ENCODE measurements at places on chromosomes 12 and 14.
A peak's percentile ranks its signal among the peaks of the same experiment; 100 is the strongest.

DNA sequence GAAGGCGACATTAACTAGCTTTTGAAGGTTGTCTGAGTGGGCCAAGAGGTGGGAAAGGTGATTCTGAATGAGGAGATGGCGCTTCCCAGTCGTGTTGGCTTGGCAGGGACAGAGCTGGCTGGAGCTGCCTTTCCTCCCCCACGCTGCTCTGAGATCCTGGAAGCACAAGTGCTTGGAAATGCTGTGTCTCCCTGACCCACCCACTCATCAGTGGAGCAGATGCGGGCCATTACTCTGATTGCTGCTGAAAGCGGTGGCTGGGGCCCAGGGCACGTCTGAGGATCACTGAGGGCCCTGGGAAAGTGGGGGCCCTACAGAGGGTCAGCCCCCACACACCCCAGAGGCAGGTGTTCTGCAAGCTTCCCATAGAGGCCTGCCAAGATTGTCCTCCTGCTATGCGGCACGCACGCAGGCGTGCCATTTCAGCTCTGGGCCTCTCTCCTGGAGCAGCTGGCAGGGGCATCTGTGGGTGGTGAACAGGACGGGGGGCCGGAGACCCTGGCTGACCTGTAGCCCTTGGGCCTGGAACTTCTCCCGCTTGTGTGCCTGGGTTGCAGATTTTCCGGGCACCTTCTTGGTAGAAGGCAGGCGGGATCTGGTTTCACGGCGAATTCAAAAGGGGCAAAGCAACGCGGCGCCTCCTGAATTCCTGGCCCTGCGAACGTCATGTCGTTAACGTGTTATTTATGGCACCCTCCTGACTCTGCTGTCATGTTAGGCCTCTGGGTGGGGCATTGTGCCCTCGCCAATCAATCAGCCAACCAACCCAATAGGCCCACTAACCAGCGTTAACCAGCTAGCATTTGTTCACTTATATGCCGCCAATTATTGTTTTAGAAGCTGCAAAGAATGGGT, 133.8 kb upstream of the TBX3 start:
- DNase-seq, result no peak

DNA sequence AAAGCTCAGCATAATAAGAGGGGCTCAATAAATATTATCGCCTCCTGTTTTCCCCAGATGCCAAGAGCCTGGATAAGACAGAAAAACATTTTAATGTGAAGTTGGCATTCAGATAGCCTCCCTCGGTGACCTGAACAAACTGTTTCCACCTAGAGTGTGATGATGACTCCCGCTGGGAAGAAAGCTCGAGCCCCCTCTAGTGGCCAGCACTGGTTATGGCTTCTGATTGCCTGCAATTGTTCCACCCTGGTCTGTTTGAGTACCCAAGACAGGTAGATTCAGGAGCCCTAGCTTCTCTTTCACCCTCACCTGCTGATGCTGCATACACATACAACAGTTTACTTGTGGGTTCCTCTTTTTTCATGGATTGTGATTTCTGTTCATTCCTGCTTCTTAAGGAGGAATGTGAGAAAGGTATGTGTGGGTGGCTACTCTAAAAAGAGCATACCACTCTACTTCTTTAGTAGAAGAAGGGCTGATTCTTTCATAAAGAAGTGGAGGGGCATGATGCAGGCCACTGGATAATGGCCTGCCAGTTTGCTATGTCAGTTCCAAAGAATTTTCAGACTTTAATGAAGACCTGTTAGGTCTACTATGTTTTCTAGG, 6.4 kb downstream of the ERG28 start:
- no peak for DNase-seq

- DNase-seq, result peak; percentile 74
Measured at GRCh38 chr14:70907996-70908934, 1.0 kb downstream of the PCNX1 start.

GRCh38 chr12:93904124-93904523, 226.9 kb downstream of the CRADD start:
- DNase-seq, result no peak

- no peak for DNase-seq
Measured at GRCh38 chr12:68750506-68750905, 4.5 kb downstream of the SLC35E3 start.

GRCh38 chr12:2691345-2692071, 103.3 kb upstream of the FKBP4 start:
- no peak for DNase-seq

DNA sequence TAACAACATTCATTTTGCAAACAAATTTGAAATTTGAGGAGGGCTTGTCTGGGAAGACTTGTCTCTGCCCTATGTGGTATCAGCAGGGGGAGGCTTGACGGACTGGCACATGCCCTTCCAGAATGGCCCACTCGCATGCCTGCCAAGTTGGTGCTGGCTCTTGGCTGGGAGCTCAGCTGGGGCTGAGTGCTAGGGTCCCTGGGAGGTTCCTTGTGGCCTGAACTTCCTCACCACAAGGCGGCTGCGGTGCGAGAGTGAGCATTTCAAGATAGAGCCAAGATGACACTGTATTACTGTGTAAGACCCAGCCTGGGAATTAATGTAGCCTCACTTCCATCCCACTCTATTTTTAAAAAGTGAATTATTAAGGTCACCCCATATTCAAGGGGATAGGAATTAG, 271.6 kb upstream of the PLEKHG7 start:
- DNase-seq, result no peak

DNA sequence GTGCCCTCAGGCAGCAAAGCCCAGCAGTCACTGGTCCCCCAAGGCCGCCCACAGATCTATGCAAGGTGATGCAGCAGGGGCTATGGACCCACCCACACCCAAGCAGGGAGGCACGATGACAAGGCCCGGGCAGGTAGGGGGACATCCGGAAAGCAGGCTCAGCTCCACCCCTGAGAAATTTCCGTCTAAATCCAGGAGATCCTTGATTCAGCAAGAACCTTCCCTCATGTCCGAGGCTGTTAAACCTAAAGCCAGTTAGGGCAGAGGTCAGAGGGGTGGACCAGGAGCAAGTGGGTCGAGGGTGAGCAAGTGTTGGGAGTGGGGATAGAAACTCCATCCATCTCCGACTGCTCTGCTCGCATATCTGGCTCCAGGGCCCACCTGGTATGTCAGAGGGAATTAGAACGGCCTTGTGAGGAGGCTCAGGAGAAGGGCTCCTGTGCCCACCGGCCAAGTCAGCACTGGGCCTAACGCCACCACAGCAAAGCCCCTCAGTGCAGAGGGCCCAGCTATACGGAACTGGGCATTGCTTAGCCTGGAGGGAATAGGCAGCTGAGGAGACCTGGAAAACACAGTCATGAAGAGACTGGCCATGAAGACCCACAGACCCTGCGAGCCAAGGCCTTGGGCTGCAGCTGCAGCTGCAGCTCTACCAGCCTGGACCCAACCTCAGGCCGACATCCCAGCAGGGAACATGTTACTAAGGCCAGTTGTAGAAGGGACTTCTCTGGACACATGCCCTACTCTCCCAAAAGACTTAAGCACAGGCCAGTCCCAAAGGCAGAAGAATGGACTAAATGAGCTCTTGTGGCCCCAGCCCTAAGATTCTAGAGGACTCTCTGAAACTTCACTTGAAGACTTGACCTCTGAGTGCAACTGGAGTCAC, 34.3 kb downstream of the DAD1 start:
- DNase-seq, result no peak

DNA sequence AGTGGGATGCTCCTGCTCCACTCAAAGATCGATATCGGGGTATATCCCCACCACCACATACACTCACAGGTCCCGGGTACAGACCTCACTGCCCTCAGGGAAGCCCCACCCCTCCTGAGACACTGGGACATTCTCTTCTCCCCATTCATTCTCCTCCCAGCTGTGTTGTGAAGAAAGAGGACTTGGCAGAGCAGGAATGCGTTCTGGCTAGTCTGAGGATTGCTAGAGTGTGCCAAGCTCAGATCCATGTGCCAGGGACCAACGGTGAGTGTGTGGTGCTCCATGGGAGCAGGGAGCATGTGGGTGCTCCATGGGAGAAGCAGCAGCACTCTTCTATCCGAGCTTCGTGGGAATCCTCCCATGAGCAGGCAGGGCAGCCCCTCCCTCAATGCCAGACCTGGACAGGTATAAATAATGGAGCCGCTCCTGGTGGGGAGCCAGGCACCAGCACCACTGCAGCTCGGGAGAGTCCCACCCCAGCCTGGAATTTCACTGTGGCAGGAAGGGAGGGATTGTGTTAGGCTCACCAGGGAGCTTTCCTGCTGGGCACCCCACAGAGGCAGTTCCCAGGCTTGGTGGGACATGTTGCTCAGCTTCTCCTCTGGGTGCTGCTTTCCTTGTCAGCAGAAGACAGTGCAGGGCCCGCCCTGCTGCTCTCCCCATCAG, 2.3 kb upstream of the KRT5 start:
- DNase-seq, result peak; percentile 75

DNA sequence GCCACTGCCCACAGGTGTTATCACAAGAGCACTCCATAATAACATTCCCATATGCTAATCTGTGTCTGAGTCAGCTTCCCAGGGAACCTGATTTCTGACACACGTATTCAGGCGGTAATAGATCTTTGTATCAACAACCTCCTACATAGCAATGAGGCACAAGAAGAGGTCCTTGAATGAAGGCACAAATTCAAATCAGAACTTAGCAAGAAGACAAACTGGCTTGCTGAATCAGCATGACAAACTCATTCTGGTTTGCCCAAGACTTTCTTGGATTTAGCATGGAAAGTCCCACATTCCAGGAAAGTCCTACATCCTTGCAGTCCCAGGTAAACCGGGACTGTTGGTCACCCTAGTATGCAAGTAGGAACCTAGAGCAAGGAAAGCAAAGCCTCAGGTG, 33.9 kb upstream of the RNU6-7 start:
- no peak for DNase-seq

DNA sequence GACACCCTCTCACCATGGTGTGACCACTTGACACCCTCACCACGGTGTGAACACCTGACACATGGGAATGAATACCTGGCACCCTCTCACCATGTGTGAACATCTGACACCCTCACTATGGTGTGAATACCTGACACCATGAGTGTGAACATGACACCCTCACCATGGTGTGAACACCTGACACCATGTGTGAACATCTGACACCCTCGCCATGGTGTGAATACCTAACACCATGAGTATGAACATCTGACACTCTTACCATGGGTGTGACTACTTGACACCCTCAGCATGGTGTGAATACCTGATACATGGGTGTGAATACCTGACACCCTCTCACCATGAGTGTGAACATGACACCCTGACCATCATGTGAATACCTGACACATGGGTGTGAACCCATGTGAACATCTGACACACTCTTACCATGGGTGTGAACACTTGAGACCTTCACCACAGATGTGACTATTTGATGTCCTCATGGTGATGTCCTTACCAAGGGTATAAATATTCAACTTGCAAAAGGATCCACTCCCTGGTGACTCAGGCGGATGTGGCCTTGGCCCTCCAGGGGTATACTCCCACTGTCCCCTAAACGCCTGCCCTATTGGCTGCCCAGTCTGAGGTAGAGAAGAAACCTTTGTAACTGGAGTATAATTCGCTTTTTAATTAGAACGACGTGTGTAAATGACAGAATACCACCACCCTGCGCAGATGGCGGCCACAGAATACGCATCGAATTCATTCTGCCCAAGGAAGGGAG, 29.1 kb downstream of the RFLNA start:
- DNase-seq, result no peak

DNA sequence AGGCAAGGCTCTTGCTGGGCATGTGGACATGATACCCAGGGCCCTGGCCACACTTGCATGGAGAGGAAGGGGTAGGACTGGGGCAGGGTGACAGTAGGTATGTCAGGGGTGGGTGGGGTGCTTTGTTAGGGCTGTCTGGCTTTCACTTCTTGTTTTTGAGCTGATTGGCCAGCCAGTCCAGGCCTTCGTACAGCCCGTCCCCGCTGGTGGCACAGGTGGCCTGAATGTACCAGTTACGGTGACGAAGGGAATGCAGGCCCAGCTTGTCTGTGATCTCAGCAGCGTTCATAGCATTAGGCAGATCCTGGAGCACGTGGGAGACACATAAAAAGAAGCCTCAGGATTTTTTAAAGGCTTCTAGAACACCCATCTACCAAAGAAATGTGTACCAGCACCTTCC, 13.5 kb upstream of the FKBP11 start:
- DNase-seq, result no peak

- no peak for DNase-seq
Measured at GRCh38 chr12:93682846-93683261, 5.7 kb downstream of the CRADD start.

DNA sequence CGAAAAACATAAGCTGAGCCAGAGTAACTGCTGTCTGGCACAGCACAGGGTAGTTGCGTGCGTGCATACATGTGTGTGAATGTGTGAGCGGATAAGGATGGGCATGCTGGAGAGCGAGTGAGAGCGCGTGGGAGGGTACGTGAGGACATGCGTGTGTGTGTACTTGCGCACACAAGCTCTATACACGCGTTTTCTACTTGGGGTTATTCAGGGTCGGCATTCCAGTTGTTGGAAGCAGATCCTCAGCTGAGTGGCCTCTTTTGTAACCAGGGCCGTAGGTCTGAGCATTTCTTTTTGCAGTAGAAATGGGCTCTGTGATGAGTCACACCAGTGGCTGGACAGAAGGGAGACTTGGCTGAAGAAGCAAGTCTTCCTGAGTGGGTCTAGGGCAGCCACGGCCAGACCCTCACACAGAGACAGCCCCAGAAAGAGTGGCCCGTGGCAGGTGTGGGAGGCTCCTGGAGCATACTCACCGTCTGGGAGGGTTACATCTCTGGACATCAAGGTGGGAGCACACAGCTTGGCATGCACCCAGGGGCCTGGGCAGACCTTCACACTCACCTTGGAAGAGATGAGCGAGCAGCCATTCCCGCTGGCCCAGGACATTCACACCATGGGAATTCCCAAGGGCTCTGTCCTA, 78.0 kb downstream of the LRRC74A start:
- no peak for DNase-seq

GRCh38 chr14:23445773-23446172, 10.3 kb upstream of the MYH7 start:
- DNase-seq, result no peak

- DNase-seq, result no peak
Measured at GRCh38 chr14:51419685-51420084, 179.6 kb downstream of the TMX1 start.

- DNase-seq, result no peak
Measured at GRCh38 chr12:7060353-7060954, at the start of gene C1S. Gene C1S (plus strand): TSS chr12:7060718. CDS start chr12:7061913, 1,195 bp downstream.

DNA sequence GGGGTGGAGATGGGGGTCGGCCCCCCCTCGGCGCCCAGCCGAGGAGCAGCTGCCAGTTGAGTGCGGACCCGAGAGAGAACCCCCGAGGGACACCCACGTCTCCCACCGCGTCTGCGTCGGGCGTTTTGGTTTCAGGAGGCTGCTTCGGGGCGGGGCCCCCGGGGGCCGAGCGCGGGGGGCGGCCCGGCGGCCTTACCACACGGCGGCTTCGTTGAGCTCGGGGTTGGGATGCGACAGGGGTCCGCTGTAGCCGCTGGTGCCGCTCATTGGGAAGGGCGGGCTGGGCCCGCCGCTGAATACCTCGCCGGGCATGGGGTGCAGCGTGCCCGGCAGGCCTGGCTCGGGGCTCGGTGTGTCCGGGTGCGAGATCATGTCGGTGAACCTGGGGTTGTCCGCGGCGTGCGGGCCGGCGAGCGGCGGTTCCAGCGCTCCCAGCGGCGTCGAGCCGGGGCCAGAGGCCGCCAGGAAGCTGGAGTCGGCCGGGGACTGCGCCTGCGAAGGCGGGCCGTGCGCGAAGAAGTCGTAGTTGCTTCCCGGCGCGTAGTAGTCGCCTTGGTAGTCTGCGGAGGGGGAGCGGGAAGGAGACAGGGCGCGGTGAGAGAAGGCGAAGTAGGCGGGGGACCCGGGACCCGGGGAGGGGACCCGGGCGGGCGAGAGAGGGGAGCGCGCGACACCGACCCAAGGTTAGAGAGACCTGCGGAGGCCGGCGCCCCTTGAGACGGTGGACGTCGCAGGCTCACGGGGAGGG, 8.5 kb downstream of the LHX5 start:
- no peak for DNase-seq

- DNase-seq, result no peak
Measured at GRCh38 chr12:96172981-96173380, 21.2 kb upstream of the ELK3 start.

All from RWPE2 (cell line).